Mesenteric fat pad (tissue), 1 donor: ENCODE measurements at places on chromosomes 3 and 15. TPM values are rescaled to one million over a fixed set of nuclear protein-coding genes. Genes with fewer than 3 reads are reported as not detected.

DNA sequence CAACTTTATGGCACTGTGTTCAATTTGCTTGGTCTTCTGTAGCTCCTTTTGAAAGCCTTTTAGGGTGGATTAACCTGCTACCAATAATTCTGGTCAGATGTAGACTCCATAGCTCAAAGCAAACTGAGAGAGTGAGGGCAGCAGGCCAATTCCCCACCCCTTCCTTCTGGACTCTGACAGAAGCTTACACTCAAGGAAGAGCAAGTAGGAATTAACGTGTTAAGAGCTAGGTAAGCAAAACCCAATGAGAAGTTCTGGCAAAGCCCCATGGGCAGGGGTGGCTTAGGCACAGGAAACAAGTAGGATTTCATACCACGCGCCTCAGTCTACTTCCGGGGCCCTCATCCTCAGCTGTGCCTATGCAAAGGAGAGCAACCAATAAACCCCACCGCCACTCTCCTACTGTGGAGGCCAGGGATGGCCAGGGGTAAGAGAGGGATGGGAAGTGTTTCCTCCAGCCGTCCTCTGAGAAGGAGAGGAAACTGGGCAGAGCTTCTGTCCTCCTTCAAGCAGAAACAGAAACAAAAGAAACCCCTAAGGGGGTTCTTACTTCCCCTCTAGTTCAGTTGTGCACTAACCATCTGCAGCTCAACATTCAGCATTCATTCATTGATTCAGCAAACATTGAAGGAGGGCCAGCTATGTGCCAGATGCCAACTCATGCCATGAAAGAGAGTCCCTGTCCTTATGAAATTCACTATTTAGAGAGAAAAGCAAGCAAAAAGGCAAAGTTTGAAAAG is 12.6 kb downstream of the CCR5 start:
- DNase-seq: no peak

The SH2D7 gene
- total RNA-seq: not detected

DNA sequence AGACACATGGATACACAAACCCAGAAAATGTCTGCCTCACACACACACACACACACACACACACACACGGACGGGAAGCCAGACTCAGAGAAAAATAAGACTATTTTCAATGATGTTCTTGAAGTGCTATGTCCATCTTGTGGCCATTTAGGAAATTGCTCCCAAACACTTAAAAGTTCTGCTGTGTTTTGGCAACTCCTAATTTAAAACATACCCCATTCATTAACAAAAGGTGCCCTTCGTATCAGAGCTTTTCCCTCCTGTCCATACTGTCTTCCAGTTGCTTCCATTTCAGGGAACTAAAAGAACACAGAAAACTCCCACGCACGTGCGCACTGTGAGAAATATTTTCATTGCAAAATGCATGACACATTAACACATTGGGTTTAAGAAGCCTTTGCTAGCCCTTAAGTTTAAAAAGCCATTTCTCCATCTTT is 44.6 kb downstream of the SLC12A1 start:
- DNase-seq: no peak

The DUOXA2 gene
- total RNA-seq: not detected

The ANKRD63 gene
- total RNA-seq: not detected

DNA sequence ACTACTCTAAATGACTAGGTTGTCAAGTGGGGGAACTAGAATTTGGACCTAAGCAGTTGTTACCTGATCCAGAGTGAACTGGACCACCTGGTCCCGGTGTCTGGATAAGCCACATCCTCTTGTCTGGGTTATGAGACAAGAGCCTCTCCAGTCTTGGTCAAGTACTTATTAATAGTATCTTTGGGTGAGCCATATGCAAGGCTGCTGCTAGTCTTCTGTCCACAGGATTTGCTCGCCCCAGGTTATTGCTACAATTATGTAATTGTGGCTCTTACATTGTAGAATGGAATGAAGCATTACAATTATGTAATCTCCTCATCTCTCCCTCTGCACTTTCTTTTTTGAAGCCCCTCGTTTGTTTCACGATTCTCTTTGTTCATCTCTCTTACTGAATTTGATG is 24.0 kb upstream of the AGBL1 start:
- no peak for DNase-seq

The LMAN1L gene
- not detected for total RNA-seq
